ENCODE measurements at places on chromosomes 6 and 20.

DNA sequence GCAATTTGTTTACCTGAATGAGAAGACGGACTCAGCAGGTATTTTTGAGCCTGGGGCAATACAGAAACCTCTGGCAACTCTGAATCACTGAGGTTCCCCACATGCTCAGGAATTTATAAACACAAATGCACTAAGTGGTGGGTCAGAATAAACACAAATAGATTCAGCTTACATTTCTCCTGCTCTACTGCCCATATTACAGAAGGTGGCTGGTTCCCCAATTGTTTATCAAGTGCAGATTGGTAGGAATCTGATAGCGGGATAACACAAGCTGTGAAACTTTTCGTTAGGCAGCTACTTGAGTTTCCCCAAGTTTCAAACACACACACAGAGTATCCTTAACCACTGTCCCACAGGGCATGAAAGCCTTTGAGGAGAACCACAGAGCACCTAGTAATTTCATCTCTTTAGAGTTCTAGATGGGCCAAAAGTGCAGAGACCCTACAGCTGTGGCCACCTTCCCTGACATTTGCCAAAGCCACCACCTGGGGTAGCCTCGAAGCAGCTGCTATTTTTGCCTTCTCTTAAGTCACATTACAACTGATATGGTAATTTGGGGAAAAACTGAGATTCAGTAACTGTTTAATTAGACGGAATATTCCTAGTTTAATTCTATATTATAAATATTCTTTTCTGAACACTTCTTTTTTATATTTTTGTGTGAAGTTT is 204.2 kb upstream of the PTCHD4 start:
- no peak for DNase-seq

DNA sequence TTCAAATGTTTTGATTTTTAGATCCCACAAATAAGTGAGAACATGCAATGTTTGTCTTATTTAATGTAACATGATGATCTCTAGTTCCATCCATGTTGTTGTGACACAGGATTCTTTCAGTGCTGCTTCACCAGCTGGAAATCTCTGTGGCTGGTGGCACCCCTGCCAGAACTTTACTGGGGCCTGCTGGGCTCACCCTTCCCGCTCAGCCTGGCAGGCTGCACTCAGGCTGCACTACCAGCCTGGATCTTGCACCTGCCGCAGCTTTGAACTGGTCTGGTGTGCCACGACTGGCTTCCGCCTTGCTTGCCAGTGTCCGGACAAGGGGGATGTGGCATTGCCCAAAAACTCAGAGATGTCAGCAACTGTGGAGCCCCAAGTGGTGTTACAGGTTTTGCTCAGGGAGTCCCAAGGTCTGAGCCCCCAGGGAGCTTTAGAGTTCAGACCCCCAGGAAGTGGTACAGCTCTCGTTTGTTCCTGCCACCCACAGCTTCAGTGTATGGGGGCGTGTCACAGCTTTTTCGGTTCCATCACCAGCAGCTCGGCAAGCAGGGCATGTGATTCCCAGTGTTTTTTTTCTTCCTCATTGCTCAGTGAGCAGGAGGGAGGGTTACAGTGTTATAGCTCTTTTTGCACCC is 72.3 kb upstream of the SYNCRIP start:
- no peak for DNase-seq

DNA sequence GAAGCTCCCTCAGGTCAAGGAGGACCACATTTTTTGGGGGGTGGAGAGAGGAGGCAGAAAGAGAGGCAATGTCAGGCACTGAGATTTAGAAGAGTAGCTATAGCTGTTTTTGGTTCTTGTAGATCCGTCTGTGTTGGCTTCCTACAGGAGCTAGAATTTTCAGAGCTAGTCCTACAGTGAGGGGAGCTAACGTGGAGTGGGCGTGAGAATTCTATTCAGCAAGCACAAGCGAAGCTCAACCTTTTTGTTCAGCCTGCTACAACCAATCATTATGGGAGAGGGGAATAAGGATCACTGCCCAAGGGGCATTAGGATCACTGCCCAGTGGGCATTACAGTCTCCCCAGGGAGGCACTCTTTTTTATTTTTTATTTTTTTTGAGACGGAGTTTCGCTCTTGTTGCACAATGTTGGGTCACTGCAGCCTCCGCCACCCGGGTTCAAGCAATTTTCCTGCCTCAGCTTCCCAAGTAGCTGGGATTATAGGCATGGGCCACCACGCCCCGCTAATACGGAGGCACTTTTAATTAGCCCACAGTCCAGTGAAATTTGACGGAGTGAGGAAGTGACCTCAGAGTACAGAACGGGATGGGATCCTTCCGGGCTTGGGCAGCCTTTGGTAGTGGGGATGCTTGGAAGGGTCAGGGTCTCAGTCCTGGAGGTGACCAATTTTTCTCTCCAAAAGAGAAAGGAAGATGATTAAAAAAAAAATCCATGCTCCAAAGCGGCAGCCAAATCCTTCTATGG is 1.1 kb upstream of the PANK2 start:
- no peak for DNase-seq

DNA sequence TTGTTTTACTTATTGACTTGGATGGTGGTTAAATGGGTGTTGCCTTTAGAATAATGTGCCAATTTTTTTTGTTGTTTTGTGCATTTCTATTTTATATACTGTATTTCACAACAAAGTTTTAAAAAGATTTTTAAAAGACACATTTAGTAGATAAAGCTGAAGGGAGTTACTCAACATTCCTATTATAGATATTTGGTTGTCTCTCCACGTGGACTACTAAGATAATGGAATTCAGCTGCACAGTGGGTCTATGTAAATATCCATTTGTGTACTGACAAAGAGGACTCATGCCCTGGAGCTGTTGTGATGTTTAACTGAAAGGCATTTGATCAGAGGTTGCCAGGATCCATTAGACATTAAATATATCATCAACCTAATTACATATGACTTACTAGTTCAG is 23.2 kb upstream of the FAM135A start:
- DNase-seq = no peak

DNA sequence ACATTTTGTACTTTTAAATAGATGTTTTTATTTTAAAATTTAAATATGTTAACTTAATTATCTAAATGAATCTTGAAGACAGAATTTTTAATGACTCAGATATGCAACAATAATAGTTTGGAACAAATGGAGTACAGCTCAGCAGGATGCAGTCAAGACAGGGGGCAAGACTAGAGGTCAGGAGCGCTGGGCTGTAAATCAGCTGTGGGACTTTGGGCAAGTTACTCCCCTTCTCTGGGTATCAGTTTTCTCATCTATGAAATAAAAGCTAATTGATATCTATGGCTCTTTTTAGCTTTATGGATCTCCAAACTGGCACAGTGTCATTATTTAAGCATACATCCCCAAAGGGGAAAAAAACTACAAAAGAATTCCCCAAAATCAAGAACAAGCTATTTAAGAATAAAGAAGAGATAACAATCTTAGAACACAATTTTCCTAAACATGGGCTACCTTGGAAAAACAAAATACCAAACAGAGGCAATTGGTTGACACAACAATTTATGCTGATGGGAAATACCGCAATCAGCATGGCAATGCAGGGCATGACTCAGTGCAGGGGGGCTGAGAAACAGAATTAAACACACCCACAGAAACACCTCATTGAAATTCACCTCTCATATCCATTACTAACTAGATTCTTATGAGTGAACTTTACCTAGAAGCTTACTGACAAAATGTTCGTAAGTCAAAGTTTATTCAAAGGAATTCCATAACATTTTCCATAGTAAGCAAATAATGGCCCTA is 188.2 kb downstream of the SIM1 start:
- DNase-seq = no peak

- DNase-seq = no peak
These were observed 387.0 kb upstream of the ZFP64 start for GRCh38 chr20:52578559-52578958.

GRCh38 chr6:43491750-43492661 is 14.6 kb downstream of the TJAP1 start:
- no peak for DNase-seq

All from activated naive CD4-positive, alpha-beta T cell treated with Interleukin-2 at 50 U/mL for 16 hours (primary cell).